CD4-positive, alpha-beta T cell treated with Interleukin-6 for 4 hours (primary cell): ENCODE measurements at places on chromosomes 5 and 9.

- no peak for DNase-seq
Measured at GRCh38 chr5:105428451-105429380, 1866.1 kb upstream of the NUDT12 start.

DNA sequence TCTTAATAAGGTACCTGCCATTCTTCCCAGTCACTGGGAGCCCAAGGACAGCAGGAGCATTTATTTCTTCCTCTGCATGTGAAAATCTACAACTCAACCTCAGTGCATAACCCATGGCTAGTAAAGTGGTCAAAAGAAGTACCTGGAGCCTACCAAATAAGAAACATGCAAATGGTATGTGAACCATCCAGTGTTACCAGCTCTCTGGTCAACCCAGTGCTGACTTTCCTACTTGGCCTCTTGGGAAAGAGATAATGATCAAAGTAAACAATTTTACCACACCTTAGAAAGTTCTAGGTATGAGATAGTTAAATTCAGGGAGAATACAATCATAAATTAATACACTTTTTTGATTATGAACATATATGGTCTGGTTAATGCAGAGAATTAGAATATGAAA is 325.6 kb downstream of the ENC1 start:
- no peak for DNase-seq

DNA sequence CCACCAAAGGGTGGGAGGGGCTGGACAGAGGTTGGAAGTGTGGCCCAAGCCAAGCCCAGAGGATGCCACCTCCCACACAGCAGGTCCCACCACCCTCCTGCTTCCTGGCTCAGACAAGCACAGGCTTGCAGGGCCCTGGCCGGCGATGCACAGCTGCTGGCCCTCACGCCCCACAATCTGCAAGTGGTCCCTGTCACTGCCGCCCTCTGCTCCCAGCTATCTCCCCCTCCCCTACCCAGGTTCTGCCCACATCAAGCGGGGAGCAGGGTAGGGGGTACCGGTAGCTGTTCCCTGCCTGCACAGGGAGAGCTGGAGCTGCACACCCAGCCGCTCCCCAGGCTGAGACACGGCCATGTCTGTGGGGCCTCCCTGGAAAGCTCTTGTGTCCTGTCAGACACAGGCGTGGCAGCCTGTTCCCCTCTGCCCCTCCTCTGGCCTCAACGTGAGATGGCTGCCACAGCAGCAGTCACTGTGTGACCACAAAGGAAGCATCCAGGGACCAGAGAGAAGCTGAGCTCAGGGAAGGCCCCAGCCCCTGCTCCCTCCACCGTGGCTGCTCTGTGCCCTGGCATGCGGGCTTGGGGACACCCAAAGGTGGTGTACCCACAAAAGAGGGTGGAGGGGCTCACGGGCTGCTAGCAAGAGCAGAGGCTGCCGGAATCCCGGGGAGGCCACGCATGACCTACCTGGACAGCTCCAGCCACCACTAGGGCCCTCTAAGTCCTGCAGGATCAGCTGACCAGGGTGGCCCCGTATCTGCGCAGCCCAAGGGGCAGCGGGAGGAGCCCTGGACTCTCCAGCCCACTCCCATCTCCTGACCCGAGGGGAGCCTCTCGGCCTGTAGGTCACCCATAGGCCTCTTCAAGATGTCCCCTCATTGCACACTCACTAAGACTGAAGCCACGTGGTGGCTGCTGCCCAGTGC is 10.9 kb upstream of the ZDHHC11 start:
- no peak for DNase-seq

DNA sequence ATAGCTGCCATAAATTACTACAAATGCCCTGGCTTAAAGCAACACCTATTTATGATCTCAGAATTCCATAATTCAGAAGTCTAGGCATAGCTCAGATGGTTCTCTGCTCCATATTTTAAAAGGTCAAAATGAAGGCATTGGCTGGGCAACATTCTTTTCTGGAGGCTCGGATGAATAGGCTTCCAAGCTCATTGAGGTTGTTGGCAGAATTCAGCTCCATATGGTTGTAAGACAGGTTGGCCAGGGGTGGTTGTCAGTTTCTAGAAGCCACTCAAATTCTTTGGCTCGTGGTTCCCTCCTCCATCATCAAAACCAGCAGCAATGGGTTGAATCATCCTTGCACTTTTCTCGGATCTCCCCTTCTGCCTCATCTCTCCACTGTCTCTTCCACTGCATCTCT is 49.4 kb downstream of the TGFBR1 start:
- DNase-seq = no peak

DNA sequence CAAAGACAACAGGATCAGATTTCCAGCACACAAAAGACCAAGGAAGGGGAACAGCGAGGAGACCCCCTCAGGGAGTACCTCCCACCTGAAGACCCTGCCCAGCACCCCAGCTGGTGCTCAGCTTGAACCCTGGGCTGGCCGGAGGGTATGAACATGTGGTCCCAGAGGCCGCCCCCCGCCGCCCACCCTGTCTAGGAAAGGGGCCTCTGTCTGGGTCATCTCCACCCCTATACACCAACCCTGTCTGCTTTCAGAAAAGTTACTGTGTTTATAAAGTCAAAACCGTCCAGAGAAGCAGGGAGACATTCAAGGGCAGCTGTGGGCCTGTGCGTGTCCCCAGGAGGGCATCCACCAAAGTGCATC is 72.2 kb downstream of the ADAMTS2 start:
- DNase-seq = no peak

DNA sequence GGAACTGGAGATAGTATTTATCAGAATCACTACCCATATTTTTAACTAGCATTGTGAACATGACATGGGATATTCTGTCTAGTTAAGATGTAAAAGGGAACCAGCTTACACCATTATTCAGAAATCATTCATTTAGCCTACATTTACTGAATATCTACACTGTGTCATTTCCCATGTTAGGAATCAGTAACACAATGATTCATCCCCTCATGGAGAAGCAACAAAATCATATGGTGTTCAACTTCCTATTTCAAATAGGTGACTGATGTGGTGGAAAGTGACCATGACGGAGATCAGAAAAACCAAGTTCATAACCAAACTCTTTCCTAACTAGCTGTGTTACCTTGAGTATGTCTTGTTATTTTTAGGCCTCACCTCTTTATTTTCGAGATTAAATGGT is 550.0 kb upstream of the TUSC1 start:
- DNase-seq = no peak

DNA sequence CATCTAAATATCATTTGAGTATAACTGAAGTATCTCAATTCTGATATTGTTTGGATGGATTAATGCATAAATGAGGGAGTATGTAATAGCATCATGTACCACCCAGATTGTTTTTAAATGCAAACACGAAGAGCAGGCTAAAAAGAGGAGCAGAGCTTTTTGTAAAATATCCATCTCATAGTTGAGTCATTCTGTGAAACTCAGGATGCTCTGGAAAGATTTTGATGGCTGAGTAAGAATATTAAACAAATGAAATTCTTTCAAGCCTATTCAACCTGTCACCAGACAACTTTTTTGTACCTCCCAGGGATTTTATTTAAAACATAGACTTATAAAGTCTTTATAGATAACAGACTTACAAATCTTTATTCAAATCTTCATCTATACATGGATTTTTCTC is 625.9 kb downstream of the TLE4 start:
- no peak for DNase-seq
